ENCODE measurements at places on chromosomes 6 and 20. TPM values are rescaled to one million over a fixed set of nuclear protein-coding genes. Genes with fewer than 3 reads are reported as not detected.

Gene RNF217
- 10.6 TPM for total RNA-seq

Gene ELOVL2
- total RNA-seq, result under 0.01 TPM

Gene B3GALT4
- total RNA-seq, result 3.7 TPM

Gene TNFRSF21
- 35.2 TPM for total RNA-seq

Gene WFDC5
- total RNA-seq, result not detected

Gene TGM6
- not detected for total RNA-seq

Gene GGTLC1
- not detected for total RNA-seq

Gene DEFB124
- not detected for total RNA-seq

Gene MRPL18
- 48.2 TPM for total RNA-seq

Gene GTF2H4
- 27.5 TPM for total RNA-seq

Gene OPRM1
- not detected for total RNA-seq

Gene CEBPB
- total RNA-seq, result 39.9 TPM

Gene HAO1
- total RNA-seq, result not detected

Gene DXO
- total RNA-seq, result 21.5 TPM

Gene LAMP5
- 0.81 TPM for total RNA-seq

Gene MACROD2
- 0.49 TPM for total RNA-seq

Data from mesangial cell (primary cell).